CD14-positive monocyte (primary cell): ENCODE measurements at places on chromosomes 4 and X.

DNA sequence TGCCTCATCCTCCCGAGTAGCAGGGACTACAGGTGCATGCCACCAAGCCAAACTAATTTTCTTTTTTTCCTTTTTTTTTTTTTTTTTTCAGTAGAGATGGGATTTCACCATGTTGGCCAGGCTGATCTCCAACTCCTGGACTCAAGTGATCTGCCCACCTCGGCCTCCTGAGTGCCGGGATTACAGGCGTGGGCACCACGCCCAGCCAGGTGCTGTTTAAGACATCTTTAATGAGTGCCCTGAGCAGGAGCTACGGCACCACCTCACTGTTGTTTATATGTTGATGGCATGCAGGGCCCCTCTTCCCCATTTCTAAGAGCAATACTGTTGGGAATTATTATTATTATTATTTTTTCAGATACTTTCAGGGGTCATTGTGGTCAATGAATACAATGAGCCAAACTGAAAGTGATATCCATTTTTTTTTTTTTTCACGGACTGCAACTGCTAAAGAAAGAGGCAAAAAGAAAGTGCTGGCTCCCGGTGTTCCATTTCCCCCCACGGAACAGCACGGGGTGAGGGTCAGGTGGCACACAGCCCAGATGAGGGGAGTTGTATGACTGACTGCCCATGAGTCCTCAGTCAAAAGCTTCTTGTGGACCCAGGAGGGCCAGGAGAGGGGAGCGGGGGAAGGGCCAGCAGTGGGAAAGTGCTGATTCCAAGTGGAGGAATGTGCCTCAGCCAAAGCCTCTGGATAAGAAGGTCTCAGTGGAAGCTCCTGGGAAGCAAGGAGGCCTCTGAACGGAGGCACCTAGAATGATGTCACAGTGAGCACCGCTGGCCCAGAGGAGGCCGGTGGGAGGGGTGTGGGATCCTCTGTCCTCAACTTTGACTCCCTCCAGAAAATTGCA is 101.8 kb upstream of the HPF1 start:
- no peak for DNase-seq

DNA sequence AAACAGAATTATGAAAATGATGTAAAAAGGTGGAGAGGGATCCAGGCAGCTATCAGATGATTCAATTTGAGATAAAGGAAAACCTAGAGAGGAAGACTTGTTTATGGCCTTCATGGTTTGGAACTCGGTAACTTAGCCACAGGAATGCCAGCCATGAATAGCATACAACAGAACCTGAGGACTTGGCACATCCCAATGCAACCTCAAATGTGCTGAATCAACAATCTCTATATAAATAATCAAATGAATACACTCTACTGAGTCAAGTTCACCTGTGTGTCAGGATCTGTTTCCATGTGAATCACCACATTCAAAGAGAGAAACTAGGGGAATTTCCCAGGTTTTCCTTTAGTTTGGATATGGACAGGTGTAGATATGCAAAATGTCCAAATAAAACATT is 86.9 kb downstream of the MBNL3 start:
- no peak for DNase-seq

DNA sequence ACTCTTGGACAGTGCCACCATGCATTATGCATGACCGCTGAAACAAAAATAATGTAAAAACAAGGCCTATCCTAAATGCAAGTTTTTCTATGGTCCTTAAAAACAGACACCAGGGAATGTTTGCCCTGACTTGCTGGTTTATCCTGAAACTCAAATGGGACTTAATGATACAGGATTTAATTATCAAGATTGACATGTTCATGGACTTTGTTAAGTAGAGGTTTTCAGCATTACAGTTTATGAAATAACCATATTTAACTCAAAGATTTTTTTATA is 1.3 kb downstream of the NFKB1 start:
- DNase-seq, result no peak

DNA sequence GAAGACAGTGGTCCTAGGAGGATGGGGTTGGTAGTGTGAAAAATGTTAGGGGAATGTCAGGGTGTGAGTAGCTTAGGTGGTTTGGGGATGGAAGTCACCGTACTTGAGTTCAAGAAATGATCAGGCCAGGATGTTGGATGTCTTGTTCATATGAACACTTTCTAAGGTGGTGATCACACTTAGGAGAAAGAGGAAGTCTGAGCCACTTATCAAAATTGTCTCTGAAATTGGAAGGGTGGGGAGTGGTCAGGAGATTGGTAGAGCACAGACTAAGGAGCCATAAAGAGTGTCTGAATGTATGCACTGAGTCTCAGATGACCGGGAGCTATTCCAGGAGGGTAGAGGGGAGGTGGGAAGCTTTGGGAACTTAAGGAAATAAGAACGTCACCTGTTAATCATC is 17.3 kb downstream of the CMC4 start:
- no peak for DNase-seq

DNA sequence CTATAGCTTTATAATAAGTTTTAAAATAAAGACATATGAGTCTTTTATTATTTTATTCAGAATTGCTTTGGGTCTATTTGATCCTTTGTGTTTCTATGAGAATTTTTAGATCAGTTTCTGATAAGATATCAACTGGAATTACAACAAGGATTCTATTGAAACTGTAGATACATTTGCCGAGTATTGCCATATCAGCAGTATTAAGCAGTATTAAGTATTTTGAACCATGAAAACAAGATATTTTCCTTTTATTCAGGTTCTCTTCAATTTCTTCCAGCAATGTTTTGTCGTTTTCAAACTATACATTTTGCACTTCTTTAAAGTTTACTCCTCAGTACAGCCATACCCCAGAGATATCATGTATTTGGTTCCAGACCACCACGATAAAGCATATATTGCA is 598.8 kb downstream of the DACH2 start:
- DNase-seq, result no peak

DNA sequence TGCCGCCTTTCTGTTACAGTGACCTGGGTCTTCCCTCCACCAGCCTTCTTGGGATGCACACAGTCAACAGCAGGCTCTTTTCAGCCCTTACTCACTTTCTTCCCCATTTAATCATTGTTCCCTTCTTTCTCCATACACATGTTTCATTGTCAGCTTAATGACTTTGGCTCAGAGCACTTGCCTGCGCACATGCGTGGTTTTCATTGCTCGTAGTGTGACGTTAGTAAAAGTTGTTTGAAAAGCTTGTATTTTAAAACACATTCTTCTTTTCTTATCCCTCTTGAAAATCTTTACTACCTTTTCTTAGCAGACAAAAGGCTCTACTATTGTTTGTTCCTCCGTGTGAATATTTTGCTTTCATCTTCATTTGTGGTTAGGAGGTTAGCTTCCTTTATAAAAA is 19.7 kb upstream of the SCOC start:
- DNase-seq, result no peak

DNA sequence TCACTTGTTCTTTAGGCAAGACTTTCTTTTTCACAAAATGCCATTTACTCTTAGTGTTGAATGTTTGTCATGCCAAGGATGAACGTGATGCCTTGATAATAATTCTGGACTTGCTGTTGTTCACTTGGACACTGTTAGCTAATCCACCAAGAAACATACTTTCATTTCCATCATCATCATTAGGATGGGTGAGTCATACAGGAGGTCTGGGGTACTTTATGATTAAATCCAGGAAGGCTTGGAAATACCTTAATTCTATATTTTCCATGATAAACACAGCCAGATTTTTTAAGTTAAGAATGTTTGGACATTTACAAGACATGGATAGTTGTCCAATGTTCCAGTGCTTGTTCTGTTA is 260.7 kb upstream of the GIMD1 start:
- DNase-seq, result no peak

DNA sequence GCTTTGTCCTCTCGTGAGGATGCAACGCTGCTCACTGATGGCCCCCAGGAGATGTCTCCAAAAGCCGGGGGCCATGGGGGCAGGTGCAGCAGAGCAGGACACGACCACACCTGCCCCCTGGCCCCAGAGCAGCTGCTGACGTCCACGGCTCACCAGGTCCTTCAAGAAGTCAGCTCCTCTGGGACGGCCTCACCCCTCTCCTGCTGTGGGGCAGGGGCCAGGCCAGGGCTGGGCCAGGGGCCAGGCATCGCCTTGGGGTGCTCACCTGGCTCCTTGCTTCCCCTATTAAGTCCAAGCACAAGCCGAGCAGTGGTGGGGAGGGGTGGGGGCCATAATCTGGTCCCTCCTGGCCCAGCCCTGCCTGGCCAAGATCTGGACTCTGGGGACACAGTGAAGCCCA is 28.6 kb upstream of the MXD4 start:
- DNase-seq, result peak; percentile 2

- peak; percentile 28 for DNase-seq
Measured at GRCh38 chr4:15438939-15439524, 11.2 kb downstream of the C1QTNF7 start.

DNA sequence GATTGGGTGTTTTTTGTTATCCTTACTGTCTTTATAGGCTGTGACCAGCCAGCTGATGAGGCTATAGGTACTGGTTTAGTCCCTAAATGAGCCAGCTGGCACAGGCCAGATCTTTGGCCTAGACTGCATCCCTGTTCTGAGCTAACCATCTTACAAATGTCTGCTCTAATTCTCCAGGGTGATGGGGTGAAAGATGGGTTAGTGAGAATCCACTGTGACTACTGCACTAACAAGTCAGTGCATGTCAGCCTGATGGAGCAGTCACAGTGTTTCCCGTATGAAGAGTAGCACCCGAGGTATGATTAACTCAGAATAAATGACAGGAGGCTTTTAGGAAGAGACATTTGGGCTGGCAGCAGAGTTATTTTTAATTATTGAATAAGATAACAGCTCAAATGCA is 181.0 kb downstream of the DCTD start:
- no peak for DNase-seq

GRCh38 chr4:1219566-1219950 is 29.4 kb downstream of the CTBP1 start:
- DNase-seq, result no peak
